ENCODE measurements at places on chromosomes 7 and 10. TPM values are rescaled to one million over a fixed set of nuclear protein-coding genes. Genes with fewer than 3 reads are reported as not detected.

Gene PRSS58
- total RNA-seq = 0.38 TPM

Gene CCDC7
- total RNA-seq = 31.0 TPM

Gene HKDC1
- total RNA-seq = 15.3 TPM

Gene PON1
- total RNA-seq = 11.7 TPM

Gene SFTPA2
- 2.3 TPM for total RNA-seq

GRCh38 chr7:73702226-73702625 lies 17.2 kb downstream of the STX1A start:
- H3K27ac ChIP-seq = no peak overlapping the region
- peaks cover 14% of the 10 kb centered on the region for H3K4me1 ChIP-seq
- H3K36me3 ChIP-seq = peaks cover 24% of the 10 kb centered on the region
- no peaks in the 10 kb centered on the region for H3K27me3 ChIP-seq

GRCh38 chr10:48708144-48708543 lies 23.5 kb downstream of the WDFY4 start:
- H3K4me1 ChIP-seq = peaks cover 5% of the 10 kb centered on the region
- no peak overlapping the region for H3K27ac ChIP-seq
- H3K4me3 ChIP-seq = no peak overlapping the region

DNA sequence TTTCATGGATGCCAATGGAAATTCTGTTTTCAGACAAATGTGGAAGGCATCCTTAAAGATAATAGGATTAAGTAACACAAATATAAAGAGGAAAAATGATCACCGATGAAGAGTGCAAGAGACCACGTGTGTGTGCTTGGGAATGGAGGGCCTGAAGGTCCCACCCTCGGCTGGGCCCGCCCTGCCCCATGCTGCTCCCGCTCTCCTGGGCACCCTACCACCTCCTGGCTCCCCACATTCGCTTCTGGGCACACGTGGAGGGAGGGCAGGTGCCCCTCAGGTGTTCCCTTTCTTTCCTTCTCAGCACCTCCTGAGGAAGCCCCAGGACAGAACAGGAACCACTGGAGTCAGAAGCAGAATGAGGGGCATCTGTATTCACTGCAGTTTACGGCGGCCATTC lies 367.6 kb downstream of the DNAJB6 start:
- peaks cover 64% of the 10 kb centered on the region for H3K27me3 ChIP-seq
- no peak overlapping the region for H3K4me3 ChIP-seq
- DNase-seq = no peak
- H3K4me1 ChIP-seq = no peaks in the 10 kb centered on the region

- no peaks in the 10 kb centered on the region for H3K36me3 ChIP-seq
- no peak overlapping the region for H3K4me3 ChIP-seq
- H3K4me1 ChIP-seq = no peaks in the 10 kb centered on the region
- H3K27ac ChIP-seq = no peak overlapping the region
- no peak for DNase-seq
These were observed 116.2 kb downstream of the SH3PXD2A start for GRCh38 chr10:103739039-103739764.

DNA sequence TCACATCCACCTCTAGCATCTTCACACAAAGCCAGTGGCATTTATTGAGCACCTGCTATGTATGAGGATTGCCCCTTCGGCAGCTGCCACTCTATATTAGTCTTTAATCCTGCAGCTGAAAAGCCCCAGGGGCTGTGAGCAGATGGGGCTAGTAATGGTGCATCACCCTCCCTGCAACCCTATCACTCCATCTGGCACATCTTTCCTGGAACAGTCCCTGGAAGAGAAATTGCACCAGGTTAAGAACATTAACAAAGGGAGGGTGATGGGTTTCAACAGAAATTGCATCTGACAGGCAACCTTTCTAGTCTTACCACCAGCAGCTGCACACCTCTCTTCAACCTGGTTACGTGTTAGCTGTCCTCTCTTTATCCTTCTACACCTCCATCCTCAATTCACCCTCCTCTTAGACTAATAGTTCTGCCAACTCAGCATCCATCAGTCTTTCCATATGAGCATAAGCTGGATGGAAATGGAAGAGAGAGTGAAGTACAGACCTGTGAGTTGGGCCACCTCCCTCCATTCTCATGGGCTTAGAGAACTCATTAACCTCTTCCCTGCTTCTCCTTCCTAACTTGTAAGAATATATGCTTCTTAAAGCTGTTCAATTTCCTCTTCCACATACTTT lies 168.6 kb upstream of the NEBL start:
- no peak overlapping the region for H3K4me3 ChIP-seq
- no peak for DNase-seq
- no peak overlapping the region for H3K27ac ChIP-seq
- no peaks in the 10 kb centered on the region for H3K36me3 ChIP-seq

DNA sequence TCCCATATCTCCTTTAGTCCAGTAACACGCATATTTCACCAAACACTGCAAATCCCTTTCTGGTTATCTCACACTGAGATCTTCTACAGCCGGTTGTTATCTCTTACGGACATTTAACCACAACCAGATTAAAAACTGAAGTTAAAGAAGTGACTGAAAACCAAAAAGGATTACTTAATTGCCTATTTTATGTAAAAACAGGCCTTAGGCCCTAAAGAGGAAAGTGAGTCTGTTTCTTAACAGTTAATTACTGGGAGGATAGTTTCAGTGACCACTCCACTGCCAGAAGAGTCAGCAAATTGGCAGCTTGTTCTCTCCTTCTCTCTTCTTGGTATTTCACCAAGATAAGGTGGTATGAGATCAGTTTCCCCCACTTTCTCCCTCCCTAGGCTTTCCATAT lies 161.9 kb upstream of the MEOX2 start:
- H3K27ac ChIP-seq = no peak overlapping the region
- H3K36me3 ChIP-seq = no peaks in the 10 kb centered on the region
- H3K27me3 ChIP-seq = no peaks in the 10 kb centered on the region
- H3K4me3 ChIP-seq = no peak overlapping the region
- H3K4me1 ChIP-seq = no peaks in the 10 kb centered on the region

GRCh38 chr7:98282703-98283102 lies 1.2 kb downstream of the BRI3 start:
- H3K27me3 ChIP-seq = no peaks in the 10 kb centered on the region
- H3K27ac ChIP-seq = no peak overlapping the region
- peak overlapping the region; percentile 90 for H3K4me3 ChIP-seq
- DNase-seq = no peak
- H3K36me3 ChIP-seq = peaks cover 2% of the 10 kb centered on the region

DNA sequence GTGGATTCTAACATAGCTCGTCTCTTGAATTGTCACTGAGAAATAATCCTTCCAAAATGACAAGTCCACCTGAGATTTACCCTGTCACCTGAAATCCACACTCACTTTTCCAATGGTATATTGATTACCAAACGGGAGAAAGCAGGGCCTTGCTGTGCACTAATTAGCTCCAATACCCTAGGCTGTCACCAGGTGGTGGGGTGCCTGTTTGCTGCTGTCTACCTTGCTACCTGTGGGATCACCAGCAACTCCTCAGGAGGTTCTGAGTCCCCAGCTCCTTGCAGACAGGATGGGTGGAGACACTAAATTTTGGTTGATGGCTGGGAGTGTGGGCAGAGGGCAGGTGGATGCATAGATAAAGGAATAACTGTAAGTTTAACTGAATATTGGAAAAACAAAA lies 237.2 kb upstream of the ZNF32 start:
- DNase-seq = no peak
- H3K4me3 ChIP-seq = no peak overlapping the region
- H3K36me3 ChIP-seq = no peaks in the 10 kb centered on the region
- no peaks in the 10 kb centered on the region for H3K27me3 ChIP-seq
- no peak overlapping the region for H3K27ac ChIP-seq
- H3K4me1 ChIP-seq = no peaks in the 10 kb centered on the region

DNA sequence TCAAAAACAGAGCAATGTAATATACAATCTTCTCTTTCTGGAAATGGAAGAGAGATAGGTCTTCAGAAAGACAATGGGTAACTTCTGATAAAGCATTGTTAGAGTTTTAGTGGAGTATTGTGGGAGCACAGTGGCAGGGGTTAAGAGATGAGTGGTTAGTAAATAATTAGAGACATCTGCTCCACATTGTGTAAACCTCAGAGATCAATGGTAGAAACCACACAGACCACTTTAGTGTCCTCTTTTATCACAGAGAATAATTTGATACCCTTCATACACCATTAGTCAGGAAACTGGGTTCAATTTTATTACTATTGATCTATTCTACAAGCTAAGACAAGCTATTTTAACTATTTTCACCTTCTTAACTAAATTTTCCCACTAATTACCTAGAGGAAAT lies 35.9 kb upstream of the MAGI2 start:
- H3K36me3 ChIP-seq = no peaks in the 10 kb centered on the region
- no peak for DNase-seq
- H3K4me3 ChIP-seq = no peak overlapping the region

DNA sequence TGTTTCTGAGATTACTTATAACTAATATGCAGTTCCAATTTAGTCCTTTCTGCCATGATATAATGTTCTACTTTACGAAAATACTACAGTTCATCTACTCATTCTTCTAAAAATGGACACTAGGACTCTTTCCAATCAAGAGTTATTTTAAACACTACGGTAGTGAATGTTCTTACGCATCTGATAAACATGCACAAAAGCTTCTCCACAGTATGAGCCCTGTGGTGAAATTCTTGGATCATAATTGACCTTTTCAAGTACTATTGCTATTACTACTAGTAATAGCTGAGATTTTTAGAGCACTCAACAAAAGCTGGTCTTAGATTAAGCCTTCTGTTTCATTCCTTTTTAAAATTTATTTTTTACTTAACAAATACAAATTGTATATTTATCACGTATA lies 106.4 kb downstream of the CH25H start:
- DNase-seq = no peak
- H3K36me3 ChIP-seq = no peaks in the 10 kb centered on the region
- H3K4me3 ChIP-seq = no peak overlapping the region

Data from thymus (tissue), 14 donors.